D721Med (cell line): ENCODE measurements at places on chromosomes 2 and 18.

GRCh38 chr2:25250331-25251070, 82.1 kb upstream of the POMC start:
- DNase-seq, result no peak

DNA sequence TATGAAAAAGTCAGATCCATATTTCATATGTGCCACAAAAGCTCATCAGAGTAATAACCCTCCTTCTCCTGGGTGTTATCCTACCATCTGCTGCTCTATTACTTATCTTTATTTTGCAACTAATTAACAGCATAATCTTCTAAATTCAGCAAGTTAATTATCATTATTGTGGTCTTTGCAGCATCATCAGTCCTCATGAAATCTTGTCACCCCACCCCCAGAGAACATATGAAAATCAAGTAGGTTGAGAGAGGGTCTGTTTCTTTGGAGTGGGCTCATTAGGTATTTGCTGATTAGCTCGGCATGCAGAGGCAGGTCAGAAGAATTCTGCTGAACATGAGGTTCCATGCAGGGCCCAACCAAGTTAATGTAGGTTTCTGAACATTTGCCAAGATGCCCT, 64.8 kb downstream of the ATF2 start:
- DNase-seq, result peak; percentile 13

- no peak for DNase-seq
Measured at GRCh38 chr2:215879977-215880940, 133.1 kb downstream of the MREG start.

GRCh38 chr2:120947327-120947726, 211.7 kb downstream of the GLI2 start:
- DNase-seq, result no peak

DNA sequence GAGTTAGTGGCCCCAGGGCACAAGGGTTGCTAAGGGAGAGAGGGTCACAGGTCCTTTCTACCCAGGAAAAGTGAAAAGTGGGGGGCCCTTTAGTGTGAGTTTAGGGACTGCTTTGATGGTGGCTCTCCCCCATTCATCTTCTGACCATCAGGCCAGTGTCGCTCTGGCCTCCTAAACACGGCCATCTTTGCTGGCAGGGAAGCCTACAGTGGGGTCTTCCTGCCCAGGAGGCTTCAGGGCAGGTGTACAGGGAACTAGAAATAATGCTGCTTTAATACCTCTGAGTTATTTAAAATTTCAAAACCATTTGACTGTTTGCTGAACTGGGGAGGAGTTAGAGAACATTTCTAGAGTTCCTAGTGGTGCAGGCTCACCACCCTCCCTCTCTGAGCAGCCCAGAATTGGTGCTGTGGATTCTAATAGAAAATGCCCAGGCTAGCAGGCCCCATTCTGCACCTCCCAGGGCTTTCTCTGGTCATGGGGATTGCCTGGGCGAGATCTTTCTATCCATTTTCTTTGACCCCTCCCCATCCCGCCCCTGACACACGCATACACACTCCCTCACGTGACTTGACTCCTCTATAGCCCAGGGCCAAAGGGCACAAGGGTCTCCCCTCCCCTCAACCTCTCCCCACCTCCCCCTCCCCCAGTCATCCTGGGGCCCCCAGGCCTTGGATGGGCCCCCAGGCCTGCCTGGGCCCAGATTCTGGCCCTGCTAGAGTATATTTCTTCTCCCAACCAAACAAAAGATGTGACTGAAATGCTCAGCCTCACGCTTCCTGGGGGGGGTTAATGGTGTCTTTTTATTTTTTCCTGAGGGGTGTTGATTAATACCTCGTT, 3.1 kb downstream of the PKDCC start:
- DNase-seq, result no peak

DNA sequence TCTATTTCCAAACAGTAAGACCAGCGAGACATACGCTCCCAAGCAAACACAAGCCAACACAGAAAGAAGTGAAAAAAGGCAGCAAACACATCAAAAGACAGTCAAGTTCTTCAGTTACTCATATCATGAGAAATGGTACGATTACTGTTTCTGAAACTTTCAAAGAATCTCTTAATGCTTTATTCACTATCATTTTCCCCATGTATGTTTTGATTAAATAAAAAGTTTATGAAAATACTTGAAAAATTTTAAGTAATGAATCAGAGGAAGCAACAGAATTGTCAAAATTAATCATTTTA, 114.9 kb downstream of the HDAC4 start:
- DNase-seq, result no peak

GRCh38 chr18:48943333-48943732, 7.4 kb downstream of the SMAD7 start:
- DNase-seq, result no peak

GRCh38 chr2:149290662-149291061, 39.7 kb upstream of the LYPD6 start:
- DNase-seq, result no peak

GRCh38 chr2:230346921-230347533, 20.0 kb downstream of the SP140L start:
- no peak for DNase-seq

DNA sequence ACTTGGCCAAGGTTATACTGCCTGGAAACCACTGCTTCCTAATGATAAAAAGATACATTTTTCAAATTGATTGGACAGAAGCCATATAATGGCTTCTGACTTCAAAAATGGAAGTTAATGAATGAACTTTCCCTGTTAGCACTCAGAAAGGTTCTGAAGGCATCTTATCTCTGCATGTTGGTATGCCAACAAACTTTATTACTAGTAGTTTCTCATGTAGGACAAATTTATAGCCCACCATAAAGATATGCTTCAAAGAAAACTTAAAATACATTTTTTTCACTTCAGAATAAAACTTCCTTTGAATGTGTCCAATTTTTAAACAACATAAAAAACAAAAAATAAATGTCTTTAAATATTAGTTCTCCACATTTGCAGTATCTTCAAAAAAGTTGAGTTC, 10.0 kb downstream of the DOCK10 start:
- no peak for DNase-seq

GRCh38 chr2:178859730-178860129, 52.5 kb upstream of the TTN start:
- no peak for DNase-seq

DNA sequence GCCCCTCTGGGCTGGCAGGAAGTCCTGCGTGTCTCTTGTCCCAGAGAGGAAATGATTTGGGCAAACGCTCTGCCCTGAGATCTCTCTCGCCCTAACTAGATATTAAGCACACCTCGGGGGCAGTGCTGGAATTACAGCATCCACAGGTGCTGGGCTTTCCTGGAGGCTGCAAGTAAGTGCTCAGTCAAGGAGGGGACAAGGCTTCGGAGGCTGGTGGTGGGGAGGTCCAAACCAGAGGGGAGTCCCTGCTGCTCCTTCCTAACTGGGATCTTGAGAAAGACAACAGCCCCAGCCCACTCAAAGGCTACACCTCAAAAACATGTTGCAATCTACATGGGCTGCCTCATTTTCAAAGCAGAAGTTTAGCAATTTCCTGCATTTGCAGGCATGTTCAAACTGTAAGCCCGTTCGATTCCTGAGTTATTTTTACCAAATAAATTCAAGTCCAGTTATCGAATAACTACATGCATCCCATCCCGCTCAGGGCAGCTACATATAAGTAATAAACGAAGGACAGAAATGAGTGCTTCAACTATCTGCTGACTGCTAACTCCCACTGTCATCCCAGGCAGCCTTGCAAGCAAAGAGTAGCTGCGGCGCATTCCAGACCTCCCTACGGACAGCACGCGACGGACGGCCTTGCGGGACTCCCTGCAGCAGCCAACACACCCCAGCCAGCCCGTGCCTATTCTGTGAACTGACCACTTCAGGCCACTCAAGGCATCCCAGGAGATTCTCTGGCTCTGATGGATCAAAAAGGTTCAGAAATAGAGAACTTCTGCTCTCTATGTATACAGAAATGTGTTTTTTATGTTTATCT, 27.5 kb downstream of the ZNF516 start:
- no peak for DNase-seq

DNA sequence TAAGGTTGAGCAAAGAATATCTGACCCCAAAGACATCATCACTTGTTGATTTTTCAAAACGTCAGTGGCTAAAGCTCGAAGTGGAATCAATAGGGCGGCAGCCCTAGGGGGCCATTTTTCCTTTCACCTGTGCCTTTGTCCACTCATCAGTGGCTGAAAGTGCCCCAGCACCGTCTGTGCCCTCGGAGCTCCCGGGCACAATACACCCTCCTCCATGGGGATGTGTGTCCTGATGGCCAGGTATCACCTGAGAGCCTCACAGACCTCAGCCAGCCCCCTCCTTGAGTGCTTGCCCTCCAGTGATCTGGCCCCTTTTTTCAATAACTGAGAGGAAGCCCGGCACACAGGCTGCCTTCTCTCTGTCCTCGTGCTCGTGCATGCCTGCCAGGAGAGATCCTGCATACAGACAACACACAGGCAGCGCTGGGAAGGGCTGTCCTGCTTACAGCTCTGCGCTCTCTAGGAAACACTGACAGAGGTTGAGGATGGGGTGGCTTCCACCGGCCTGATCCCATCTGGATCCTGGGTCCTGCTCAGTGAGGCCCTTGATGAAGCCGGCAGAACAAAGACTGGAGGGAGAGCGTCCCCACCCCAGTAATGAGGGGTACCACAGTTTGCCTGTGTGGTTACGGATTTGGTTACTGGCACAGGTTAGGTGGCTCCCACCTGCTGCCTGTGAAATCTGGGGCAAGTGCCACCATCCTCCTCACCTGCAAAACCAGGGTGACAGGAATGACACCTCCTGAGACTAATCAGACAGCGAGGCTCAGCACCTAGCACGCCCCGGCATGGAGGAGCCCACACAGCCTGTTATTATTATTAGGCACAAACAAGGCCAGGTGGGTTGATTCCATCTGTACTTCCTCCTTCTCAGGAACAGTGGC, 197.5 kb upstream of the RAB6C start:
- DNase-seq, result no peak

GRCh38 chr2:75465317-75465984, 95.3 kb downstream of the EVA1A start:
- no peak for DNase-seq

- no peak for DNase-seq
Measured at GRCh38 chr2:12455661-12456060, 261.1 kb upstream of the TRIB2 start.

GRCh38 chr2:106020821-106021661, 173.1 kb downstream of the UXS1 start:
- DNase-seq, result no peak

DNA sequence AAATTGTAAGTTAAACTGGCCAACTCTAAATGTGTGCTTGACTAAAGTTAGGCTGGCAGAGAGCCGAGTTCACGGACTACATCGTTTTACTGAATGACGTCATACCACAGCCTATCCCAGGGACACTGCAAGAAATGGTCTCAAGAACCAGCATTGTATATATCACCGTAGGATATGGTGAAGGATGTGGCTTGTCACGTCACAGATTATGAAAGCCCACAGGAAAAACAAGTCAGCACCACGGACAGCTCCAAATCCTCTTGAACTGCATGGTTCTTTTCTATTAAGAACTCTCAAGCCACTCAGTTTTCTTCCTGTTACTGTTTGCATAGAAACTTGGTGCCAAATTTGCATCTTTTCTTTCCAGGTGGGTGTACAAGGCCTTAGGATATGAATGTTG, 85.1 kb upstream of the ACAA2 start:
- DNase-seq, result no peak

DNA sequence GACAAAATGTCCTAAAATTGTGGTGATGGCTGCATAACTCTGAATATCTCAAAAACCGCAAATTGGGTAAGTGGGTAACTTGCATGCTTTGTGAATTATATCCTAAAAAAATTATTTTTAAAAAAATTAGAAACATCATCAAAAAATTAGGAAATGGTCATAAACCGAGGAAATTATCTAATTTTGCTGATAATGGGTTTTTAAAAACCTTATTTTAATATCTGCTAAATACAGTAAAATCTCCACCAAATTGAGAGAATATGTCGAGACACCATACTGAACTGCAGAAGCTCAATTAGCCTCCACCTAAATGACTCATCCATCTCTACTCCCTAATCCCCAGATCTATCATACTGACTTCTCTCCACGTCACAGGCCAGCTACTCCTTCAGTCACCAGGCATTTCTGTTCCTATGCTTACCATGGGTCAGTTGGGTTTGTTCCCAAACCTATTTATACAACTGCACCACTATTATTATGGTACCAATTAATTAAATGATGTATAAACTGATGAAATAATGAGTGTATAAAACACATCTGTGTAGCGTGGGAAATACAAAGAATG, 36.1 kb downstream of the SPIRE1 start:
- no peak for DNase-seq

- DNase-seq, result no peak
Measured at GRCh38 chr2:85383850-85384249, 26.3 kb downstream of the CAPG start.

GRCh38 chr2:218557941-218558340, 10.2 kb downstream of the USP37 start:
- DNase-seq, result no peak

DNA sequence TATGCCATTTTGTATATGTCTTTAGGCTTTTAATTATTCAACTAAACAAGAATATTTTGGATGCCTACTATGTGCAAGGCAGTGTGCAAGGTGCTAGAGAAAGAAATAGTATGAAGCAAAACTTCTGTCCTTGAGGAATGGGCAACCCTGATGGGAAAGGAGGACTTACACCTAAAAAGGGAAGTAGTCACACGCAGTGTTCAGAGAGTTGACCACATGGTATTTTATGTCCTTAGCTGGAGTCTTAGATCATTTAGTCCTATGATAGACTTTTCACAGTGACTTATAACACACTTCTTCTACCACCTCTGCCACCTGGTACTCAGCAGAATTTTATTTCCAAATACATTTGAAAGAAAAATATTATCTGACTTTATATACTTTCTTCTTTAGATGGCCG, 291.6 kb downstream of the PLCL1 start:
- no peak for DNase-seq

DNA sequence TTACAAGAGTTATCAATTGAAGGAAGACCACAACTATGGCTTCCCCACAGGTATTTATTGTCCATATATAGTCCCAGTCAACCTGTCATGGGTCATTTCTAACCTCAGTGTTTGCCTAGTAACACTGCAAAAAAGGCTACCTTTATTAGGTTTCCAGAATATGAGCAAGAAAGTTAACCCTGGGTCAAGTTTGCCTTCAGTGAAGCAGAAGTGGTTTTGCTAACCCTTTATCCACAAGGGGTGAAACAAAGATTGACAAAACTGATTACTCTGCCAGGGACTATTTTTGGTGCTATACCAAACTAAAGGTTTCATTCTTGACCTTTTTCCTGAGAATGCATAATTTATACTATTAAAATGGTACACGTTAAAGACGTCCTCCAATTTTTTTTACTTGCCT, 28.8 kb downstream of the SP100 start:
- no peak for DNase-seq

- DNase-seq, result no peak
Measured at GRCh38 chr2:127012868-127013267, 94.1 kb downstream of the BIN1 start.

- DNase-seq, result no peak
Measured at GRCh38 chr18:26471027-26471426, 77.3 kb downstream of the KCTD1 start.

DNA sequence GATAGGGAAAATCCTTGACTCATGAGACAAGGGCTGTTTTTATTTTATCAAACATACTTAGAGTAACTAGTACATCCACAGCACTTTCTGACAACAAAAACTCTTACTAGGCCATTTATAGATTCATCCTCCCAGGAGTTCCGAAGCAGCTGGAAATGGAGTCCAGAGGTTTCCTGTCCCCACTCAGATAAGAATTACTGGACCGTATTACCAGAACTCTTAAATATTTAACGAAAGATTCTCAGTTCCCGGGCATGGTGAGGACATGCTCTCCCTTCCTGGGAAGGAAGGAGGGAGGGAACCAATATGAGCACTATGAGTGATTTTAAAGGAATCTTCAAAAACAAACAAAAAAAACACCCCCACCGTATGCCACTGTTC, 41.2 kb downstream of the AKAIN1 start:
- no peak for DNase-seq
